Activated T-helper 1 cell treated with anti-CD3 and anti-CD28 coated beads, Interleukin-2, amount 50 U/mL, for 16 hours (primary cell): ENCODE measurements at places on chromosomes 7 and 10.

- DNase-seq, result peak; percentile 20
These were observed 60.0 kb upstream of the STEAP1B start for GRCh38 chr7:22559829-22560489.

- no peak for DNase-seq
These were observed 1131.4 kb downstream of the XPNPEP1 start for GRCh38 chr10:108791794-108792474.

GRCh38 chr10:22325272-22326144, 4.6 kb downstream of the BMI1 start:
- peak; percentile 47 for DNase-seq

- DNase-seq, result no peak
These were observed 64.1 kb downstream of the MINDY3 start for GRCh38 chr10:15796098-15796759.

DNA sequence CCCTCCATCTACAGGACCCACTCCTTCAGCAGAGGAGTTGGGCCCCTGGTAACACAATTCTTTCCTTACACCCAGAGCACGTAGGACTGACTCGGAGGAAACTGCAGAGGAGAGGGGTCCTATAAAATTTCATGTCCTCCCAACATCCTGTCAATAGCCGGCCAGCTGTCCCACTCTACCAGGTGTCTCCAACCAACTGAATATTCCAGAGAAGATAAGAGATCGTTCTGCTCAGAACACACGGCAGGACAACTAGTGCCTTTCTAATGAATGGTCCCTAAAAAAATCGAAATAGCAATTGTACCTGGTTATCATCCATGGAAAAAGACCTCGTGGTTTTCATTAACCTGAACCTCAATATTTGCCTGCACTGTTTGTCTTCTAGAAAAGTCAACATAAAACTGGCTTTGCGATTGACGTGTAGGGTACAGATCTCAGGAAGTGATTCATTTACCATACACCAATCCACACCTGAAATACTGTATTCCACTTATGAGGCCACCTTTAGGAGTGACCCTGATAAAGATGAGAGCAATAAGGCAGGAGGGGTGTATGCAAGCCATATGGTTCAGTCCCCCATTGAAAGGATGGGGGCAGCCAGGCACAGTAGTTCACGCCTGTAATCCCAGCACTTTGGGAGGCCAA, 111.7 kb downstream of the PARP12 start:
- DNase-seq, result no peak

GRCh38 chr10:106992055-106992454, 172.5 kb downstream of the SORCS1 start:
- no peak for DNase-seq

GRCh38 chr7:91565499-91566401, 301.5 kb downstream of the FZD1 start:
- no peak for DNase-seq

GRCh38 chr7:12322284-12322902, 81.3 kb downstream of the VWDE start:
- no peak for DNase-seq

GRCh38 chr10:33552290-33552689, 217.8 kb upstream of the NRP1 start:
- DNase-seq, result no peak
